ENCODE measurements at places on chromosomes 4 and X. TPM values are rescaled to one million over a fixed set of nuclear protein-coding genes. Genes with fewer than 3 reads are reported as not detected.

Gene OTUD6A
- not detected for total RNA-seq

GRCh38 chr4:101126059-101126458 is 221.3 kb downstream of the PPP3CA start:
- no peak for DNase-seq

- no peak for DNase-seq
These were observed 324.9 kb downstream of the NAF1 start for GRCh38 chr4:162841753-162842152.

DNA sequence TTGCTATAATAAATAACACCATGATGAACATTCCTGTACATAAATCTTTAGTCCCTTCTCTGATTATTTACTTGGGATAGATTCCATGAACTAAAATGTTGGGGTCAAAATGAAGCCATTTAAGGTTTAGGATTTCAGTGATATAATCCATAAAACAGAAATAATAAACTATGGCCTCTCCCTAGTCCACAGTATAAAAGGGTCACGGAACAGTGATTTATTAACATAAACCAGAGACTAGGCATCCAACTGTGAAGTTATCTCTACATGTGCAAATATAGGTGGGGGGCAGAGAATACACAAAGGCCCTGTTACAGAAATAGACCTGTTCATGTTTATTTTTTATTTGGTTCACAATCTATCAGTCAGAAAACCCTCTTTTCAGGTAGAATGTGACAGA is 499.1 kb upstream of the SLIT2 start:
- DNase-seq = no peak

- no peak for DNase-seq
These were observed 10.0 kb upstream of the HS6ST2 start for GRCh38 chrX:132968296-132968949.
